NCI-H226 (cell line): ENCODE measurements at places on chromosomes 2 and 18.

GRCh38 chr18:41939326-41939725 is 15.7 kb upstream of the PIK3C3 start:
- DNase-seq: peak; percentile 51

GRCh38 chr2:218626369-218626768 is 18.7 kb downstream of the PLCD4 start:
- no peak for DNase-seq

DNA sequence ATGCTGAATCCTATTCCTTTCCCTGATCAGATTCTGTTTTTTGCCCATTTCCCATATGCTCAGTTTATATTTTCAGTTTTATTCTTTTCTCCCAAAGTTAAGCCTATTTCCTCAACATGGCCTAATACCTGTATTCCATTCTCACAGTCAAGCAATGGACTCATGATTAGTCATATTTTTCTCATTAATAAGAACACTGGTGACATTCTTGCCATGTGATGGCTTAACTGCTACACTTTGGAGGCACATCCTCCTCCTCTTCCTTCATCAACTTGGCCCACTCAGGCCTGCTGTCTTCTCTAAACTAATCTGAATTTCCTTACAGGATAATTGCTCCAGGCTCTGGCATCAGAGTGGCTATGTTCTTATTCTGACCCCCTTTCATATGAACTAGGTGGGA is 679.2 kb downstream of the NYAP2 start:
- no peak for DNase-seq

DNA sequence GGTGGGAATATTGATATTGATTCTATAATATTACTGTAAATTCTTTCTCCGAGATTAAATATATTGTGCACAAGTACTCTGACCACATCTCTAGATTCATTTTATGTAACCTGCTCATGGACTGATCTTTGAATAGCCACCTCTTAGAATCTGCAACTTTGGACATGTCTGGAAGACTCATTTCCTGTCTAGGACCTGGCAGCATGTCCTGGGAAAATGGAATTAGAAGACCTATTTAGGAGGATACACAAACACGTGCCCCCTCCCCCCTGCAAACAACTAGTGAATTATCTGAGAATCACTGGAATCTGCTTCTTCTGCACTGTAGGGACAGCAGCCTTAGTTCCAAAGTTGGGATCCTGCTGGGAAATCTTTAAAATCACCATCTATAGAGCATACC is 94.1 kb downstream of the UBE2E3 start:
- DNase-seq: no peak

- no peak for DNase-seq
Measured at GRCh38 chr2:80153151-80153550, 151.4 kb downstream of the LRRTM1 start.

DNA sequence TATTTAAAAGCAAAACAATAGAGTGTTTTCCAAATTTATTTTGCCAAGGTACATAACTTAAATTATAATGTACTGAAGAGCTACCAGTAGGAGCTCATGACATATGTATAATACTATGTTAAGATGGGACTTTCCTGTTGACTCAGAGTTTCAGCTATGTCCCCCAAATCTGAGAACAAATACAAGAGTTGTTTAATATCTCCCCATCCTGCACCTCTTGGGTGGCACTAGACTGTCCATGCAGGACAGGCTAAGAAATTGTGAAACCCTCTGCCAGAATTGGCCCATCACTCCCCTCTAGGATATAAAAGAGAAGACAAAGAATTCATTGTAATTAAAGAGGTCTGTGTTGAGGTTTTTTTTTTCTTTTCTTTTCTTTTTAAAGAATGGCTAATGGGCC is 21.7 kb upstream of the CTAGE1 start:
- DNase-seq: peak; percentile 33

DNA sequence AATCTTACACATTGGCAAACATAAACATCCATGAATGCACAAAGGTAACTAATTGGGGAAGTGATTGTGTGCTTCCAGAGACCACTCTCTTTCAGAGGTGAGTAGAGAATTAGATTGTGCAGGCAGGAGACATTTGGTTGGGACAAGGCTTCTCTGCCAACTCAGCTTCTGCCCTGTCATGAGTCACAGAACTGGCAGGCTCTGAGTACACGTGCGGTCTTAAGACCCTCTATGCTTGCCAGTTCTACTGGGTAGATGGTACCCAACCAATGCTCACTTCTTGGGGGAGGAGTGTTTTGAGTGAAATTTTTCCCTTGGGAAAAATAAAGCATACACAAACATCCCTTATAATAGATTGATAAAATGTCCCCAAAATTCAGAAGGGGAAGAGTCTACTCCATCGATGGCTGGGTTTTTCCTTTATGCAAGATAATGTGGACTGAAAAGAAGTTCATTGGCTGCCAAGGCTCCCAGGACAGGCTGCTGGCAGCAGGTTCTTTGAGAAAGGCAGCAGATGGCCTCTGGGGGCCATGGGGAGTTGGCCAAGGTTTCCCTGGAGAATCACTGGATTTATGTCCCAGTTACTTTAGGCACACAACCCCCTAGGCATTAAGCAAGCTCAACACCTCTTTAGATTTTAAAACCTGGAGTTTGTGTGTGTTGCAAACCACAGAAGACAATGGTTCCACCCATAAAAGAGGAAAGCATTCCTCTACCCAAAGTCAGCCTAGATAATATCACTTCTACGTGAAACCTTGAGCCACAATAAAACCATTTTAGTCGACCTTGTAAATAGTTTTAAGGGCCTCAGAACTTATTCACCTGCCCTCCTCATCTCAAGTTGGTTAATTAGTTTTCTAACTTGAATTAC is 417.0 kb downstream of the TXNL1 start:
- DNase-seq: no peak

DNA sequence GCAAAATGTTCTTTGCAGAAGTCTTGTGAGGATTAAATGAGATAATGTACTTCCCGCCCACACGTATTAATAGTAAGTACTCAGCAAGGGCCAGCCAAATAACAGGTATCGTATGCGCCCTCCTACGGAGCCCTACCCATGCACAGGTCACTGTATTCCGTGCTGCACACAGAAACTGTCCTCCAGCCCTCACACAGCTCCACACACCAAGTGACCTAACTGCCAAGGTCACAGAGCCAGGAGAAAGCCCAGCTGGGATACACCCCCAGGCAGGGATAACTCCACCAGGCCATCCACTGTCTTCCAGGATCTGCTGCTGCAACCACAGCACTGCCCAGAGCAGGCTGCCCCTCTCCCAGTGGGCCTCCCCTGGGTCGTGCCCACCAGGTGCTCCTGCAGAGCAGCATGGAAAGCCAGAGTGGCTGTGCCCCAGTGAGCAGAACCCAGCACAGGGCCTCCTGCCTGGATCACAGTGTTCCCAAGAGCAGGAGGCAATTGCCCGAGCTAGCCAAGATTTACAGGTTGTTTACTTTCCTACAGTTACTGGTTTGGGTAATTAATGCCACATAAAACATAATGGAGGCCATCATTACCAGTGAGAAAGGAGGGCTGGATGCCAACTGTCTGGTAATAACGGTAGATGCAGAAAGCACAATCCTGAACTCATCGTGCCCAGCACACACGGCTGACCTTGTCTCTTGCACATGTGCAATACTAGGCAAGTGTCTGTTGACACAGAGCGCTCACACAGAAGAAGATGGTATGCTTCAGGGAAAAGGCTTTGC is 24.4 kb downstream of the TFCP2L1 start:
- DNase-seq: no peak

DNA sequence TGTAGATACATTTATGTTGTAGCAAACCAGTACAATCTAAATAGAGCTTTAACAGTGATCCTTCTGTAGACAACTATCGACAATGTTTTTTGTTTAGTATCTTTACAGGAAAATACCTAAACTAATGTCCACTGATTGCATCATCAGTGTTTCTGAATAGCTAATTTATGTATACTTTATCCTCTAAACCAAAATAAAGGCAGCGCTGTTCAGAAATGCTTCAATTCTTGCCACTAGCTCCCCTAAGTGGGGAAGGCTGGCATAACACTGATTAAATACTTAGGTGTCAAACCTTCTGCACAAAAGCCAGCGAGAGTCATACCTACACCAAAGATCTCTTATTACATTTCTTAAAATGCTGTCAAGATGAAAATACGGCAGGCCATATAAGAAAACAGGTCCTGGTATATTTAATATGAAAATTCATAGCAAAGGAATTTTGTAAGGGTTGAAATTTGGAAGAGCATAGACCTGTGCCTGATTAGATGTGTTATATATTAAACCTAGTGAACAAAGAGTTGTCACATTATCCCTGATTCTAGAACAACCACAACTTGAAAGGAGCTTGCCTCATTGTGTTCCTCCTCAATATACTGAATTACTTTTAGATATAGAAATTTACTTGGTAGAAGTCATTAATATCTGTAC is 1693.4 kb upstream of the SLC39A10 start:
- peak; percentile 12 for DNase-seq

GRCh38 chr2:201460532-201460931 is 9.0 kb downstream of the STRADB start:
- DNase-seq: no peak

GRCh38 chr18:65934874-65935273 is 184.1 kb downstream of the CDH7 start:
- no peak for DNase-seq

GRCh38 chr2:54419855-54420523 is 36.1 kb upstream of the SPTBN1 start:
- no peak for DNase-seq

DNA sequence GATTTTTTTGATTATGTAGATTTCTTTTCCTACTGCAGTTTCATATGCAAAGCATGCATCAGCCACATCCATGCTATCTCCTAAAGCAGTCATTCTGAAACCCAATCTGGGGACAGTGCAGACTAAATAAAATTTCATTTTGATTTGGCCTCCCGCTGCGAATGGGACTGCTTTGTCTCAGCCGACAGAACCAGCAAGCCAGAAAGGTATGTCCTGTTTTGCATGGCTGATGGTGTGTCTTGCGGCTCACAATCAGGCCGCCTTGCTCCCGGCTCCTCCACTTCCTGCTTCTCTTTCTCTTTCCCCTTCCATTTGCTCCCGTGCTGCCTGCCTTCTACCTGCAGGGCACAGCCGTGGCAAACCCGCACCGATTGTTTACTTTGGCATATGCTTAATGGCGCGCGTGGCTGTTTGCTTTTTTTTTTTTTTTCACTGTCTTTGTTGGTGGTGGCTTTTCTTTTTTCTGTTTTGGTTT is 419.6 kb upstream of the POU3F3 start:
- DNase-seq: no peak

DNA sequence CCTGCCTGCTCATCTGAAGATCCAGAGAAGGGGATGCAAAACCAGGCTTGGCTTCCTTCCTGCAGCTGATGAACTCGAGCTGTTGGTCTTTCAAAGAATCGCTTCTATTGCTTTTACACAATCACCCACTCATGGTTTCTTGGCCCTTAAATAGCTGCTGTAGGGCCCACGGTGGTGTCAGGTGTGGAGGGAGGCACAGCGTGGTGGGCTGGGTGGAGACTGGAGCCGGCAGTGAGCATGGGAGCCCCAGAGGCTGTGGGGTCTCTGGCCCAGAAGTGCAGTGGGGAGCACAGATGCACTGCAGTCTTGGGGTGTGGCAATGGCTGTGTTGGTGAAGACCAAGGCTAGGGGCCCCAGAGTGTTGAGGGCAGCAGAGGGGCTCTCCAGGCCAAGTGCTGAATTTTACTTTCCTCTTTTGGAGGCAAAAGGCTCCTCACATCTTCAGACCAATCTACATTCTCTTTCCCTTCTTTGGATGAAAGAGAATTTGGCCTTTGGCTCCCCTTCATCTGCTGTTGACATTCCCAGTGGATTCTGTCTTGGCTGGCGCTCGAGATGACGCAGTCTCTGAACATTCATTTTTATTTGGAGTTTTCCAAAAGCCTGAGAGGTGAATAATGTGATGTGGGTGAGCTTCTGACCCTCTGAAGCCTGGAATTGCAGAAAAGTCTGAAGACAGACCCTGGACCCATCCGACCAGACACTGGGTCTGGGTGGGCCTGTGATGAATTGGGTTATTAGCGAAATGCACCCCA is 70.1 kb upstream of the ASB18 start:
- DNase-seq: no peak

GRCh38 chr2:45255563-45255962 is 246.3 kb upstream of the SIX2 start:
- no peak for DNase-seq

DNA sequence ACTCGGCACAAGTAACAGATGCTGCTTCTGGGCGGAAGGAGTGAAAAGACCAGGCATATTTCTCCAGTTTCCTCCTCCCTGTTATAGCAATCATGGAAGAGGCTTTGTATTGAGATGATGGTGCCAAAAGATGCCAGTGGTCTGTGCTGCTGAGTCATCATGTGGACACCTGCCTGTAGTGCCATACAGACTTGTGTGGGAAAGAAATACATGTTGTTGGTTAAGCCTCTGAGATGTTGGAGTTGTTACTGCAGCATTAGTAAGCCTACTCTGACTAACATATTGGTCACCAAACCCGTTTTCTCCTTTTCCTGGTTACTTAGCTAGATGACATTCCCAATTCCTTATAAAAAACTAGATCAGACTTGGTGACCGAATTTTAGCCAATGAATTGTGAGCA is 356.9 kb downstream of the ZNF521 start:
- no peak for DNase-seq

GRCh38 chr18:61414086-61414485 is 80.9 kb downstream of the CDH20 start:
- no peak for DNase-seq

GRCh38 chr2:60852282-60852860 is 29.0 kb upstream of the REL start:
- no peak for DNase-seq

GRCh38 chr2:231606941-231607340 is 14.3 kb downstream of the TEX44 start:
- DNase-seq: no peak

GRCh38 chr2:45918463-45919159 is 267.1 kb downstream of the PRKCE start:
- no peak for DNase-seq

DNA sequence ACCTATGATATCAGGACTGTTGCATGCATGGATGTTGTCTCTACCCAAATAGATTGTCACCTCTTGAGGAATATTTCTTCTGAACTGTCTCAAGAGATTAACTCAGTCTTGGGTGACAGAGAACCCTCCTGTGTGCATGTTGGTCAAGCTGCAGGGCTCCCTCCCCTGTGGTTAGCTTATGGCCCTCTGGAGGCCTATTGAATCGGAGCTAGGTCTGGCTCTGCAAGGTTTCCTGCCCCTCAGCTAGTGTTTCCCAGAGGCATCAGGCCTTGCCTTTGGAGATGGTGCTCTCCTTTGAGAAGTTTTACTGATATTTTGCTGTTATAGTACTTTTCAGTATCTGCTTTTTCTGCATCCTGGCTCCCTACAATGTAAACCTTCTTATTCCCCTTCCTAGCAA is 769.2 kb upstream of the FAM98A start:
- DNase-seq: no peak

DNA sequence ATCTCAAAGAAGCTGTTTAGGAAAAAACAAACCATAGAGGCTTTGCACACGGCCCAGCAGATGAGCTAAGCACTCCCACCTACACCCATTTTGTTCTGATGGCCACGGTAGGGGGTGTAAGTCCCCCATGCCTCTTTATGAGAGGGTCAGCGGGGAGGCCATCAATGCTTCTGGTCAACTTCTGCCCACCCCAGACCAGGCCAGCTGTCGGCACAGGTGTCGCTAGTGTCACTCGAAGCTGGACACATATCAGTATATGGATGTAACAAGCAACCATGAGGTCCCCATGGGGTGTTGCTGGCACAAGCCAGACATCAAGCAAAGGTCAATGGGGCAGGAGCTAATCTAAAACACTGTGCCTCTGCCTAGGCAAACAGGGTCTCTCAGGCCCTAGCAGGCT is 23.7 kb upstream of the SLC35F6 start:
- DNase-seq: no peak

- no peak for DNase-seq
Measured at GRCh38 chr2:166700079-166700478, 188.2 kb upstream of the XIRP2 start.
